Left lung (tissue), 14 donors: ENCODE measurements at places on chromosomes 2 and 18. TPM values are rescaled to one million over a fixed set of nuclear protein-coding genes. Genes with fewer than 3 reads are reported as not detected.

DNA sequence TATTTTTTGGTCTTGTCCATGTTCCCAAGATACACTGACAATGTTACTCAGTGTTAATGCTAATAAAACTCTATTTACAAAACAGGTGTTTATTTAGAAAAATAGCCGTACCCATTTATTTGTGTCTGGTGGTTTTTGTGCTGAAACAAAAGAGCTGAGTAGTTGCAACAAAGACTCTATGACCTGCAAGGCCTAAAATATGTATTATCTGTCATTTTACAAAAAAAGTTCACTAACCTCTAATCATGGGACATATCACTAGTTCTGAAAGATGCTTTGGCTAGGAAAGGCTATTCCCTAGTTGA, 59.2 kb upstream of the SLC25A52 start:
- no peak for DNase-seq

- DNase-seq, result no peak
Measured at GRCh38 chr2:27369471-27370025, 590 bp downstream of the EIF2B4 start.

DYNAP gene
- not detected for polyA plus RNA-seq

- DNase-seq, result peak; percentile 21
Measured at GRCh38 chr18:48804856-48805610, 145.7 kb downstream of the SMAD7 start.

DNA sequence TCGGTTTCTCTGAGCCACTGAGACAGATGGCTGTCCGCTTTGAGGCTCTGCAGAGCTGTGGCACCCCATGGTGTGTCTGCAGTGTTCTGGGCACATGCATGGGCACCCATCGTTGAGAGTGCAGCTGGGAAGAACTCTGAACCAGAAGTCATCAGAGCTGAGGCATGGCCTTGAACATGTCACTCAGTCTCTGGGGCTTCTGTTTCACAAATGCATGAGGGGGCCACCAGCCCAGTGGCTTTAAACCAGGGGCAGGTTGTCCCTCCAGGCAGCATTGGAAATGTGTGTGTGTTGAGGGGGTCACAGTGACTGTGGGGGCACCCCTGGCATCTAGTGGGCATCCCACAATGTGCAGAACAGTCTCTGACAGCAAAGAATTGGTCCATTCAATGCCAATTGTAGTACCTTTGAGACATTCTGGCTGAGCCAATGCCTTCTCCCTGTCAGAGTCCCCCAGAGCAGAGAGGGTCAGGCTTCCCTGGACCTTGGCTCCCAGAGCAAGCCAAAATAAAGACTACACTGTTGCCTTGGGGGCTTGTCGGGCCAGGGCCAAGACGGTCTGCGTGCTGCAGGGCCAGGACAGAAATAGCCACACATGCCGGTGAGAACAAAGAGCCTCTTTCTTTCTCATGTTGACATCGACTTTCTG, 9.3 kb upstream of the PSMD1 start:
- no peak for DNase-seq

GRCh38 chr18:2917259-2918047, 70.6 kb downstream of the EMILIN2 start:
- no peak for DNase-seq

DNA sequence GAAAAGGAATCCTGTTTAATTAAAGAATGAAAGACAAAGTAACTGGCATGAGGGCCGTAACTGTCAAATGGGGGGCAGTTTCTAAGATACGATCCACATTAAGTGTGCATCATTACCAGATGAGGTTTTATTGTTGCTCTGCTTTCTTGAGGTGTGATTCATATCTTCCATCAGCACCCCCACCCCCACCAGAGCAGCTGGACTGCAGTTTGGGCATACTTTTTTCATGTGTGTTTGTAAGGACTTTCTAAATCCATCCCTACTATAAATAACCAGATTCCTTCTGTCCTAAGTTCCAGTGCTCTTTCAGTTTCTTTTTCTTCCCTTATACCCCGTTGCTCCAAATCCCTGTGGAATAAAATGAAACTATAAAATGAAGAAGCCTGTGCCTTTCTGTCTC, 142.1 kb downstream of the CDCA7 start:
- no peak for DNase-seq

RAPH1 gene
- 29.9 TPM for polyA plus RNA-seq

GRCh38 chr2:235211056-235211455, 259.2 kb downstream of the SH3BP4 start:
- no peak for DNase-seq

GRCh38 chr2:186820303-186820702, 28.7 kb downstream of the ZSWIM2 start:
- DNase-seq, result no peak

DNA sequence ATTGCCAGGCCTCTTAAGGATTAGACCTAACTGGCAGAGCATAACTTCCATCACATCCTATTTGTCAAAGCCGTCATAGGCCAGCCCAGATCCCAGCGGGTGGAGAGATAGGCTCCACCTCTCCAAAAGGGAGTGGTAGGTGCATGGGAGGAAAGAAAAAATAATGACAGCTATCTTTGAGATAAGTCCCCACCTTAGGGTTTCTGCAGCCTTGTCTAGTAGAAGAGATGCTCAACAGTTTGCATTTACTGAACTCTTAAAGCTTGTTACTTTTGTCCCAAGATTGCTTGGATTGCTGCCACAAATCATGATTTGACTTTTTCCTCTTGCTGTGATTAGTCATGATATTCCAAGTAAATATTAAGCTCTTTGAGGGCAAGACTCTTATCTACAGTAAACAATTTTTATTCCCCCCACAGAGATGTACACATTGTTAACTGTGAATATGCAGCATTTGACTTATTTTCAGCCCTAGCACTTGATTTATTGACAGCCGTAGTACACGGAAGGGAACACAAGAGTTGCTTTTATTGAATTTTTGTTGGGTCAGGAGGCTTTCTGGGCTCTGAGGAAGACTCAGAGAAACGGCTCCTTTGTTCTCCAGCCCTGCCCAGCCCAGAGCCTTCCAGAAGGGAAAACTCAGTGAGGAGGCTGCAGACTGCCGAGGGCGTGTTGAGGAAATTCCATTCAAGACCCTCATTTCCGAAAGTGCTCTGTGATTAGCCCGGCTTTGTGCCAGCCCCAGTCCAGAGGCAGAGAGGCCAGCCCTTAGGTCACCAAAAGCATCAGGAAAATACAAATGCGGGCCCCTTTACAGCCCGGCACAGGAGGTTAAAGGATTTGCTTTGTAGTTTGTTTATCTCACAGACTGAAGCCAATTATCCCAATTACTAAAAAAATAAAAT, 75.5 kb upstream of the ZNF532 start:
- no peak for DNase-seq

NFATC1 gene
- polyA plus RNA-seq, result 7.6 TPM

PROC gene
- 2.7 TPM for polyA plus RNA-seq

- no peak for DNase-seq
Measured at GRCh38 chr2:233153146-233153798, 93.1 kb downstream of the INPP5D start.

UCN gene
- polyA plus RNA-seq, result 2.0 TPM

- DNase-seq, result no peak
Measured at GRCh38 chr2:33706410-33706809, 107.3 kb upstream of the FAM98A start.

GRCh38 chr2:16747689-16748088, 82.1 kb upstream of the CYRIA start:
- DNase-seq, result no peak

ATOH8 gene
- polyA plus RNA-seq, result 36.0 TPM

DNA sequence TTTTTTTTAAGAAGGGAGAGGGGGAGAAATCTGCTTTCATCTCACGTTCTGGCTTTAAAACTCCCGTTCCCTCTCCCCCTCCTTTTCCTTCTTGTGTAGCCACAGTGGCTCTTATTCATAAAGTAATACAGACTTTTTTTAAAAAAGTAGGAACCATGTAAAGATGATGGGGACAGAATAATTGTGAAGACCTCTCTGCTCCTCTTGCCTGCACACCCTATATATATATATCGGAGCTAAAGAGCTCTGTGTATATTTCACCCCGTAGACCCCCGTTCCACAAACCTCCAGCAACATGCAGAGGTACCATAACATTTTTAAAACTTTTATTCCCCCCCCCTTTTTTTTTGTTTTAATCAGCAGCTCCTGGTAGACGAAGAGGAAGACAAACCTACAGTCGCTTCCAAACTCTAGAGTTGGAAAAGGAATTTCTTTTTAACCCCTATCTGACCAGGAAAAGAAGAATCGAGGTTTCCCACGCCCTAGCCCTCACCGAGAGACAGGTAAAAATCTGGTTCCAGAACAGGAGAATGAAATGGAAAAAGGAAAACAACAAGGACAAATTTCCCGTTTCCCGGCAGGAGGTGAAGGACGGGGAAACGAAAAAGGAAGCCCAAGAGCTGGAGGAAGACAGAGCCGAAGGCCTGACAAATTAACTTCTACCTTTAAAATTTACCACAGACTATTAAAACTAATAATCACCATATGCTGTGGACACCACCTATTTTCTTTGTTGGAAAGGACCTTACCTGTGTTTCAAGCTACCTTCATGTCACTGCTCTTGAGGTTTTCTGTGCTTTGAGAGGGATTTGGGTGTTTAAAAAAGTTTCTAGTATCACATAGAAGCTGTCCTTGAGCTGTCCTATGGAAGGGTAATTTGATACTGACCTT, 1.7 kb downstream of the HOXD8 start:
- DNase-seq, result no peak

GRCh38 chr18:75273817-75274216, 63.2 kb downstream of the TSHZ1 start:
- DNase-seq, result peak; percentile 67

- DNase-seq, result no peak
Measured at GRCh38 chr18:24538414-24539264, 78.2 kb downstream of the HRH4 start.

- DNase-seq, result no peak
Measured at GRCh38 chr2:2742726-2743125, 411.7 kb upstream of the MYT1L start.

DNA sequence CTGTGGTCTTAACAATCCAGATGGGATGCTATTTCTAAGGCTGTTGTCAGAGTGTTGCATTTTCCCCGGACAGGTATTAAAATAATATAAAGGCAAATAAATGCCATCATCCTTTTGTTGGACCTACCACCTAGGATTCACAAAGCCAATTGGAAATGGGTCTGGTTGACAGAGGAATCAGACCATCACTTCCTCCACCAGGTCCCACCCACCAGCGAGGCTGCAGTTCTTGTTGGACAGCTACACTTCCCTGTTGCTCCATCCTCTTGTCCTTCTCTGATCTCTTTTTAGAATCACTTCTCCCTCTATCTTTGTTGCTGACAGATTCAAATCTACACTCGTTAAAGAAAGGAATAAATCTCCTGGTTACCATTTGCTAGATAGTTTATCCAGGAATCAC, 1.1 kb downstream of the TMEM169 start:
- DNase-seq, result no peak

SLC23A3 gene
- 4.3 TPM for polyA plus RNA-seq

DNA sequence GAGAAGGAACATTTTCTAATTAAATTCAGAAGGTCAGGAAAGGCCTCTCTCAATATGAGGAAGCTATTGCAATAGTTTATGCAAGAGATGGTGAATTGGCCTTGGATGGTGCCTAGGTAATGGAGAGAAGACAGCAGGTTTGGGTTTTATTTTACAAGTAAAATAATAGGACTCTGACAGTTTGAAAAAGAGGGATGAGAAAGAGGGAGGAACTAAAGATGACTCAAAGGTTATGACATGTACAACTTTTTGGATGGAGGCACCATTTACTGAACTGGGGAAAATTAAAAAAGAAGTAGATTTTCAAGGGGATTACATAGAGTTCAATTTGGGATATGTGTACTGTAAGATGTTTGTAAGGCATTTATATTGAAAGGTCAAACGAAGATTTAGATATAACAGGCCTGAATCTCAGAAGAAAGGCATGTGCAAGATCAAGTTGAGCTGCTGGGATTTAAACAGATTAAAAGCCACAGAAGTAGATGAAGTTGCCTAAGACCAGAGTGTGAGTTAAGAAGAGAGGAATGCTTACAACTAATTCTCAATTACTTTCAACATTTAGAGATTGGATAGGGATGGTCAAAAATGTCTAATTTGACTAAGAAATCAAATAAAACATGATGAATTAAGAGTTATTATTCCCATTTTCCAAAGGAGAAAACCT, 12.3 kb upstream of the ASNSD1 start:
- DNase-seq, result no peak

DNA sequence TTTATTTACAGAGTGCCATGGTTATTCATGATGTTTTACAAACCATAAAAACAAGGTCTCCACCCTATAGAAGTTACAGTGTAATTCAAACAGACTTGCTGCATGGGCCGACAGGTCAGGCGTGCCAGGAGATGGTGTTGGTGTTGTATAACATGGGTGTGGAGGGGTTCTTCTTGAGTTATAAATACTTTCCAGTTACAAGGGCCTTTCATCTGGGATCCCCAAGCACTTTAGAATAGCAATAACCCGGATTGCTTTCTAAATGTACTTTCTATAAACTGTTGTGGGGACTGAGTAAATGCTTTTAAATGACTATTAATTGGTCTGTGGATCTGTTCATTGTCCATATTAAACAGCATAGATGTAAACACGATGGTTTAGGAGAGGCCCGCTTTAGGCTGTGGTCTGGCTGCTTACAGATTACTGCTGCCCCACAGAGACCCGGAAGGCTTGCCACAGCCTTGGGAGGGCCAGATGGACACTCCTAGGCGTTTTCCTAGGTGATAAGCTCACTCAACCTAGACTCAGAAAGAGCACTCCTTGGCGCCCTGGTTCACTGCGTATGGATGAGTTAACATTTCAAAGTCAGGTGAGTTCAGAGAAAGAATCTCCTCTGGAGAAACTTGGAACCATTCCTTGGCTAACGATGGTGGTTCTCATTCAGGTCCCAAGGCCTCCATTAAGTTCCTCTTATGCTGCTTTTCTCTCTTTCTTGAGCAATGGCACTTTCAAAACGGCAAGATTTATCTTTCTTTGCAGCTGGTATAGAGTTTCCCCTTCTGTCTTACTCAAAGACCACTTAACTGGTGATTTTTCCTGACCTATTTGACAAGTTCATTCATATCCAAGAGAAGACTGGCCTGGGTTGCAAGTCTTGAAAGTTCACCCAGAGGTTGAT, 3.6 kb upstream of the KIAA2012 start:
- DNase-seq, result peak; percentile 38

- DNase-seq, result no peak
Measured at GRCh38 chr2:217057773-217058172, 197.9 kb upstream of the TNP1 start.

PLEKHH2 gene
- polyA plus RNA-seq, result 247 TPM

CNDP1 gene
- 0.25 TPM for polyA plus RNA-seq

DNA sequence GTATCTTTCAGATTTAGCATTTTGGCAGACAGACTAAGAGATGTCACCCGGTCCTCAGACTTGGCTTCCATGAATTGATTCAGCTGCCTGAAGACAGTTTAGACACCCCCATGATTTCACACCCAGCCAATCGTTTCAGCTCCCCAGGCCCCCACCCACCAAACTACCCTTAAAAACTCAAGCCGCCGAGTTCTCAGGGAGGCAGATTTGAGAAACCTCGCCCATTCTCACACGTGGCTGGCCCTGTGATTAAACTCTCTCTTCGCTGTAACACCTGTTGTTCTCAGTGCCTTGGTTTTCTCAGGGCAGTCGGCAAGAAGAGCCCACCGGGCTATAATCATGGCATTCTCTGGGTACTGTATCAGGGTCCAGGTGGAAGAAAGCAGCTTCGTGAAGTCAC, 35.2 kb downstream of the UXS1 start:
- no peak for DNase-seq
